ENCODE measurements at places on chromosomes 7 and 10.

GRCh38 chr7:44713680-44714335 is 34.8 kb upstream of the ZMIZ2 start:
- DNase-seq: no peak
- H3K4me3 ChIP-seq: no peak overlapping the region
- peaks cover 9% of the 10 kb centered on the region for H3K4me1 ChIP-seq
- H3K27ac ChIP-seq: no peak overlapping the region
- H3K27me3 ChIP-seq: no peaks in the 10 kb centered on the region
- H3K36me3 ChIP-seq: no peaks in the 10 kb centered on the region

- DNase-seq: peak; percentile 50
- H3K27ac ChIP-seq: no peak overlapping the region
- H3K36me3 ChIP-seq: no peaks in the 10 kb centered on the region
- H3K4me3 ChIP-seq: no peak overlapping the region
- no peaks in the 10 kb centered on the region for H3K27me3 ChIP-seq
- H3K4me1 ChIP-seq: peaks cover 54% of the 10 kb centered on the region
Measured at GRCh38 chr7:2710286-2710655, 22.3 kb downstream of the AMZ1 start.

DNA sequence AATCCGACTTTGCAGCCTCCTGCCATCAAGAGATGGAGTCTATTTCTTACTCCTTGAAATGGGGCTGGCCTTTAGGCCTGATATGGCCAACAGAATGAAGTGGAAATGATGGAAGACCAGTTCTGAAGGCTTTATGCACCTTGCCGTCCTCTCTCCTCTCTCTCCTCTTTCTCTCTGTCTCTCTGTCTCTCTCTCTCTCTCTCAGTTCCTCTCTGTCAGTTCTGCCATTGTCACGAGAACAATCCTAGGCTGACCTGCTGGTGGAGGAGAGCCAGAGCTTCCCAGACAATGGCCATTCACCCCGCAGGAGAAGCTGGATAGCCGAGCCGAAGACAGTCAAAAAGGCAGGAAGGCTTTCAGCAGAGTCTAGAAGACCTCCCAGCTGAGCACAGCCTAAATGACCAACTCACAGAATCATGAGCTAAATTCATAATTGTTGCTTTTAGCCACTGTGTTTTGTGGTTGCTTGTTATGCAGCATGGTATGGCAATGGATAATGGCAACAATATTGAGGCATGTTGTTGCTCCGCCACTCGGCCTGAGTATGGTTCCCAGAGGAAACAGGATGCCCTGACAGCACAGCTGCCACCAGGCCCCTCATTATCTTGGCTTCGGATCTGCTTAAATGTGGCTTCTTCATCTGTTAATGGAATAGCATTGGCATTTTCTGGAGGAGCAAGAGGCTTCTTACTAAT is 35.5 kb downstream of the FRMPD2 start:
- no peak for DNase-seq
- H3K27me3 ChIP-seq: peaks cover 4% of the 10 kb centered on the region
- no peak overlapping the region for H3K4me3 ChIP-seq
- no peaks in the 10 kb centered on the region for H3K36me3 ChIP-seq

DNA sequence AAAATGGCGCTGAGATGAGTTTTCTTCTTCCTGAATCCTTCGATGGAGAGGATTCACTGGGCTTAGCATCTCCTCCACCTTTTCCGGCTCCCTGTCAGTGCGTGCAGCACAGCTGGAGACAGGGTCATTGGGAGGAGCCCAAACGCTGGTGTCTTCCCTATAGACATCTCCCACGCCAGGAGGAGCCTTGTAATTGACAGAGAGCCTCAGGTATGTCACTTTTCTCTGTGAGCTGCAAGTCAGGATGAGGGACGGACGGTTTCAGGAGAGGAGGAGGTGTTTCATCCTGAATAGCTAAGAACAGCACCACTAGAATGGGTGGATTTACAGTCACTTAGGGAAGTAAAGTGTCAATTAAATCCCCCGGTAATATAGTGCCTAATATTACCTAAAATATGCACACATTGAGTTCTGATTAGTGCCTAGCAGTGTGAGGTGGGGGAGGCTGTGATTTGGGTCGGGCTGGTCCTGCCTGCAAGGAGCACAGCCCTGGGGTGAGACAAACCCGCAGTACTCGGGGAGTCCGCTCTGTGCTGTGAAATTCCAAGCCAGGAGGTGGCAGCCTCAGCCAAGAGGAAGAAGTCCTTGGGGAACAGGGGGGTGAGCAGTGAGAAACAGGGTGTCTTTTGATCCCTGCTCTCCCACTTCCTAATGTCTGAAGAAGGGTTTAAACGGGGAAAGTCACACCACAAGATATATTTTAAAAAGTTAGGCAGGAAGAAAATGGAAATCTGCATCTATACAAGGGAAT is 28.2 kb downstream of the IL15RA start:
- H3K4me1 ChIP-seq: peaks cover 13% of the 10 kb centered on the region
- no peak overlapping the region for H3K4me3 ChIP-seq
- H3K27me3 ChIP-seq: no peaks in the 10 kb centered on the region
- no peak overlapping the region for H3K27ac ChIP-seq
- no peak for DNase-seq

- H3K4me3 ChIP-seq: no peak overlapping the region
- no peak for DNase-seq
- H3K27ac ChIP-seq: no peak overlapping the region
- no peaks in the 10 kb centered on the region for H3K27me3 ChIP-seq
- H3K4me1 ChIP-seq: no peaks in the 10 kb centered on the region
Measured at GRCh38 chr7:54392935-54393334, 149.2 kb upstream of the VSTM2A start.

DNA sequence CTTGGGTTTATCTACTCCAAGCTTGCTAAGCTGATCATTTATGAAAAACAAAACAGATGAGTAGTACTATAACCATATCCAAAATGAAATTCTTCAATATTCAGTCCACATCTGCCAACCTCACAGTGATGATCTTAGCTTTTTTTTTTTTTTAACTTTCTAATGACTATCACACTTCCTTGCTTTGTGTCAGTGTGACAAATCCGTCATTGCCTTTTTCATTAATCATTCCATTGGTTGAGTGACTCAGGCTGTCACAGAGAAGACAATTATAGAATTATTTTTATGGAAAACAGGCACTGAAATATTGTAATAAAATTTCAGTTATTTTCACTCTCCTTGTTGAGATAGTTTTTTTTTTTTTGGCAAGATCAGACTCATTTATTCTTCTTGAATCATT is 70.7 kb downstream of the CPVL start:
- H3K36me3 ChIP-seq: no peaks in the 10 kb centered on the region
- H3K27ac ChIP-seq: no peak overlapping the region
- H3K27me3 ChIP-seq: no peaks in the 10 kb centered on the region

DNA sequence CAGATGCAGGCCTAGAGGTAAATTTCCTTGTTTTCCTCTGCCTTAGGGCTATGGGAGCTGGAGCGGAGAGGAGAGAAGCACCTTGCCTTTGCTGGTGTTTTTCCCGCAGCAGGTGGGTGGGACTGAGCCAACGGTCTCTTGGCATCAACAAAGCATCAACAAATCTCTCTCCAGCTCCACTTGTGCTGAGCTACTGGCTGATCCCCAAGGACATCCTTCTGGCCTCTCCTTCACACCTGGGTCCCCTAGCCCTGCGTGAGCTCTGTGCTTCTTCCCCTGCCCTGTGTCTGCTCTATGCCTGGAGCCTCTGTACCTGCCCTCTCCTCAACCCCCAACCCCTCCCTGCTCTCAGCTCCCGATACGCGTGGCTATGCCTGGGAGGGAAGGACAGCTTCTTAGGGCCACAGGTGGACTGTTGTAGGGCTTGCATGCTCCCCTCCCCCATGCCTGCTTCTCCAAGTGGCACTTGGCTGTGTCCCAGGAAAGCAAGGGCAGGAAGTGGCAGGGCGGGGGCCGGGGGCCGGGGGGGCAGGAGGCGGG is 3.2 kb upstream of the CLDN4 start:
- H3K4me1 ChIP-seq: peaks cover 30% of the 10 kb centered on the region
- no peak overlapping the region for H3K27ac ChIP-seq
- no peak for DNase-seq
- no peaks in the 10 kb centered on the region for H3K36me3 ChIP-seq
- no peak overlapping the region for H3K4me3 ChIP-seq
- peaks cover 25% of the 10 kb centered on the region for H3K27me3 ChIP-seq

- H3K27me3 ChIP-seq: no peaks in the 10 kb centered on the region
- H3K4me3 ChIP-seq: no peak overlapping the region
- no peak overlapping the region for H3K27ac ChIP-seq
- H3K36me3 ChIP-seq: no peaks in the 10 kb centered on the region
- no peaks in the 10 kb centered on the region for H3K4me1 ChIP-seq
- DNase-seq: no peak
Measured at GRCh38 chr10:26331371-26331770, 106.8 kb upstream of the APBB1IP start.

GRCh38 chr10:501596-501995 is 187.9 kb downstream of the DIP2C start:
- no peak for DNase-seq
- no peaks in the 10 kb centered on the region for H3K36me3 ChIP-seq
- H3K4me3 ChIP-seq: no peak overlapping the region
- H3K27ac ChIP-seq: no peak overlapping the region
- H3K27me3 ChIP-seq: no peaks in the 10 kb centered on the region

- no peak overlapping the region for H3K4me3 ChIP-seq
- no peak for DNase-seq
- no peak overlapping the region for H3K27ac ChIP-seq
- no peaks in the 10 kb centered on the region for H3K4me1 ChIP-seq
Measured at GRCh38 chr7:115561335-115562110, 469.0 kb downstream of the TFEC start.

DNA sequence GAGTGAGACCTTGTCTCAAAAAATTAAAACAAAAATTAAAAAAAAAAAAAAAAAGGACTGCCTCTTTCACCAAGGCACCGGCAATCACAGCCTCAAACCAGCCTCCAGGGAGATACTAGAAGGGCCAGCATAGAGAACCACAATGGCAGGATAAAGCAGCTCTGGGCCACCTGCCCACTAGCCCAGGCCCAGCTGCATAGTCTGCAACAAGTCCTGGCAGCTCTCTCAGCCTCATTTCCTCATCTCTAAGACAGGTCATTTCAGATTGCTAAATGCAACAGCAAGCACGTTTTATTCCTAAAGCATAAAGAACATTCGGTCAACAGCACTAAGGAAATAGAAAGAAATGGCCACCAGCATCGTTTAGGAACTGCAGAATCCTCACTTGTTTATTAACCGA is 28.8 kb downstream of the XPNPEP1 start:
- no peaks in the 10 kb centered on the region for H3K27me3 ChIP-seq
- H3K4me3 ChIP-seq: no peak overlapping the region
- H3K36me3 ChIP-seq: no peaks in the 10 kb centered on the region
- no peak for DNase-seq

- H3K27ac ChIP-seq: no peak overlapping the region
- H3K4me3 ChIP-seq: no peak overlapping the region
- no peaks in the 10 kb centered on the region for H3K27me3 ChIP-seq
Measured at GRCh38 chr10:29473406-29474100, 161.2 kb downstream of the SVIL start.

GRCh38 chr7:77548206-77548605 is 11.1 kb downstream of the PTPN12 start:
- H3K36me3 ChIP-seq: no peaks in the 10 kb centered on the region
- no peak overlapping the region for H3K4me3 ChIP-seq
- H3K27me3 ChIP-seq: no peaks in the 10 kb centered on the region
- no peaks in the 10 kb centered on the region for H3K4me1 ChIP-seq
- no peak for DNase-seq

DNA sequence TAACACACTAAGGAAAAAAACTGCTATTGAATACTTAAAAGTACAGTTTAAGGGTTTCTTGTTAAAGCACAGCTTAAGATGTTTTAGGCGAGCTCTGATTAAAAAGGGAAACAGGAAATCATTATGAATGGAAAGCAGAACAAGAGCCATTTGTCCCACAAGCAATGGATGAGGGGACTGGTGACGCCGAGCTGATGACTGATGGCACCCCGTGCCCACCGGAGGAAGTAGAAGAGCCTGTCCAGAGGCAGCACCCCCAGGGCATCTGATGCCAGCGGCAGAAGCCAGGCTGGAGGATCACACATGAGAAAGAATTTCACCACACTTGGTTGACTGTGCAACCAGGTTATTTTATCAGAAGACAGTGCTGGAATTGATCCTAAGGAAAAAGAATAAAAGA is 15.0 kb upstream of the INSIG1 start:
- H3K27ac ChIP-seq: no peak overlapping the region
- no peaks in the 10 kb centered on the region for H3K36me3 ChIP-seq
- no peaks in the 10 kb centered on the region for H3K27me3 ChIP-seq
- DNase-seq: no peak
- H3K4me3 ChIP-seq: no peak overlapping the region

DNA sequence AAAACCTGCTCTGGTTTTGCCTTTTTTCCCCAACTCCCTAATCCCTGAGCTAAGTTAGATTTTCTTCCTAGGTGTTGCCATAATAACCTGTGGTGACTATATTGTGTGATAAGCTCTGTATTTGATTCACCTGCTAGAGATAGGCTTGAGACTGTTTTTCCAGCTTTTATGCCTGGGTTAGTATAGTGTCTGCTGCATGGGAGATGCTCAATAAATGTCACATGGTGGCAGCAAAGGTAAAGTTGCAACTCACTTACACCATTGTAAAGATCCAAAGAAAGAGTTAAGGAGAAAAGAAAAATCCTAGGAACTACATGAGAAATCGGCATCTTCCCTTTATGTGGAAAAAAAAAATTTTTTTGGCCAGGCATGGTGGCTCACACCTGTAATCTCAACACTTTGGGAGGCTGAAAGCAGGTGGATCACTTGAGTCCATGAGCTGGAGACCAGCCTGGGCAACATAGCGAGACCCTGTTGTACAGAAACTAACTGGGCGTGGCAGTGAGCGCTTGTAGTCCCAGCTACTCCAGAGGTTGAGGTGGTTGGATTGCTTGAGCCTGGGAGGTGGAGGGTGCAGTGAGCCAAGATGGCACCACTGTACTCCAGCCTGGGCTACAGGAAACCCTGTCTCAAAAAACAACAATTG is 3.7 kb downstream of the CCNJ start:
- H3K27ac ChIP-seq: no peak overlapping the region
- no peak overlapping the region for H3K4me3 ChIP-seq
- DNase-seq: no peak
- peaks cover 6% of the 10 kb centered on the region for H3K4me1 ChIP-seq
- no peaks in the 10 kb centered on the region for H3K27me3 ChIP-seq

DNA sequence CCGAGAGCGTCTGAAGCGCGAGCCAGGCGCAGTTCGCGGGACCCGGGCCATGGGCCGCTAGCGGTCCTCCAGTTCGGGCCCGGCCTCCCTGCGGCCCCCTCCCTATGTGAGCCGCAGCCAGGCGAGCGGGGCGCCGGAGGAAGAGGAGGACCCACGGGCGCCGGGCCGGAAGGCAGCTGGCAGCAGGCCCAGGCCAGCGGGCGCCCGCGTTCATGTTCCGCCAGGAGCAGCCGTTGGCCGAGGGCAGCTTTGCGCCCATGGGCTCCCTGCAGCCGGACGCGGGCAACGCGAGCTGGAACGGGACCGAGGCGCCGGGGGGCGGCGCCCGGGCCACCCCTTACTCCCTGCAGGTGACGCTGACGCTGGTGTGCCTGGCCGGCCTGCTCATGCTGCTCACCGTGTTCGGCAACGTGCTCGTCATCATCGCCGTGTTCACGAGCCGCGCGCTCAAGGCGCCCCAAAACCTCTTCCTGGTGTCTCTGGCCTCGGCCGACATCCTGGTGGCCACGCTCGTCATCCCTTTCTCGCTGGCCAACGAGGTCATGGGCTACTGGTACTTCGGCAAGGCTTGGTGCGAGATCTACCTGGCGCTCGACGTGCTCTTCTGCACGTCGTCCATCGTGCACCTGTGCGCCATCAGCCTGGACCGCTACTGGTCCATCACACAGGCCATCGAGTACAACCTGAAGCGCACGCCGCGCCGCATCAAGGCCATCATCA is 1.1 kb downstream of the ADRA2A start:
- H3K36me3 ChIP-seq: no peaks in the 10 kb centered on the region
- H3K4me1 ChIP-seq: peaks cover 28% of the 10 kb centered on the region
- DNase-seq: no peak
- H3K27me3 ChIP-seq: peaks cover 52% of the 10 kb centered on the region

All from T-cell (primary cell).